ENCODE measurements at places on chromosomes 3 and 15. TPM values are rescaled to one million over a fixed set of nuclear protein-coding genes. Genes with fewer than 3 reads are reported as not detected.
A peak's percentile ranks its signal among the peaks of the same experiment; 100 is the strongest.

The ACKR2 gene
- total RNA-seq = 19.3 TPM

The B3GALNT1 gene
- total RNA-seq = 1.0 TPM

- DNase-seq = peak; percentile 62
Observed at GRCh38 chr15:45205192-45205591, 17.4 kb upstream of the SHF start.

GRCh38 chr15:39720621-39721611 is 61.7 kb downstream of the FSIP1 start:
- DNase-seq = no peak

DNA sequence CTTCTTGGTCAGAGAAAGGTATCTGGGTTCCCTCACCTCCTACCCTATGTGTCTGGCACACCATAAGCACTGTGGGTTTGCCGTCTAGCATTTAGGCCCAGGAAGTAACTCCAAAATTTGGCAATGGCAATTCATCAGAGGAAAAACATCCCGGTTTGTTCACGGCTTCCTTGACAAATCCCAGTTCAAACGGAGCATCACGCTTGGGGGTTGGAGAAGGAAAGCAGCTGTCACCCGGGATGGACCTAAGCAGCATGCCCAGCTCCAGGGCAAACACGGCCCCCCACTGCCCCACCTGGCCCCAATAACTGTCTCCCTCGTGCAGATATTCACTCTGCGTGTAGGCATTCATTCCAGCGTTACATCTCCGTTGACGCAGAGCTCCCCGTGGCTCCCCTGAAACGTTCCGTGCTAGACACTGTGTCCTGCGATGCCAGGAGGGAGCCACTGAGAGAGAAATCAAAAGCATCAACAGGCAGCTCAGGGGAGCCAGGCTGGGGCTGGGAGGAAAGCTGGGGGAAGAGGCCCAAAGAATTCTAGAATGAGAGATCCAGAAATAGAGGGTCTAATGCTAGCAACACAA is 41.4 kb downstream of the NTRK3 start:
- no peak for DNase-seq

GRCh38 chr3:98884675-98885371 is 16.7 kb downstream of the DCBLD2 start:
- no peak for DNase-seq

DNA sequence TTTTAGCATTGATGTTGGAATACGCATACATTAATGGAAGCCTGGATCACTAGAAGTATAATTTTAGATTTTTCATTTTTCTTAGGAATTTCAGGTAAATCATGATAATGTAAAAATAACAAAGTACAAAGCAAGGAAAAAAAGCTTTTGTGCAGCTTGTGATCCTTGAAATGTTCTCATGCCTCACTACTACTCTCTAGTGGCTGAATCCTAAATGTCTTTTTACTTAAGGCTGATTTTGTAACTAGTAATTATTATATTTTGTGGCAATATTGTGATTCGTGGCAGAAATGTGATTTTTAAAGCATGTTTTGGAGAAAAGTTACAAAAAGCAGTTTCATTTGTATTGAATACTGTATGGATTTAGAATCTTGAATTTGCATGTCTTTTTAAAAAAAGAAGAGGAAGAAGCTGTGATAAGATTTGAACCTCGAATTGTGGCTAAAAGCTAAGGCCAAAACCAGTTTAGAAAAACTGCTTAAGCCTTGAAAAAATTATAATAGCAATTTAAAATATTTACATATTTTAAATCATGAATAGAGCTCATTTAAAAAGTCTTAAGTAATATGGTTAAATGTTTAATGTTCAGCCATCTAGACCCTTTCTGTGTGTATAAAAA is 39.0 kb downstream of the U2SURP start:
- DNase-seq = no peak

DNA sequence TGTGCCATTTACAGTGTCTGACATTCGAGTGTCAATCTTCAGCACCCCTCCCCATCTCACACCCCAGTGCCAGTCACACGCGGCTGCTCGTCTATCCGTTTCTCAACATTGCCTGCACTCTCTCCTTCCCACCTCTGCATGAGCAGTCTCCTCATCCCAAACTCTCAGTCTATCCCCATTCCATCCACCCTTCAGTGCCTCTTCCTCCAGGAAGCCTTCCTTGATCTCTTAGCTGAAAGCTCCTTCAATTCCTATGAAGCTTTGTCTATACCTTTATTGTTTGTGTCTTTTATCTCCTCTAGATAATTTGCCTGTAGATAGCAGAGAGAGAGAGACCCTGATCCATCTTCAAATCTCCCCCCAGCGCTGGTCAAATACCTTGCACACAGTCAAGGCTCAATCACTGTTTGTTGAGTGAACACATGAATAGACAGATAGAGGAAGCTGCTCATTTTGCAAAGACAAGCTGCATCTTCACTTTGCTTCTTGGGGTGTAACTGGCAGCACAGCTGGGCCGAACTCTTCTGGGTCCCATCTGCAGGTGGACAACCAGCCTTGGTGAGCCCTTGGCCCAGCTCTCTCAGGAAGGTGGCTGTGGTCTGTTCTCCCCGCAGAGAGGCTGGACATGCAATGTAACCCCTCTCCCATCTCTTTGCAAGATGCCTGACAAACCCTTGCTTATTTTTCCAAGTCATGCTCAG is 52.8 kb downstream of the ITGA11 start:
- peak; percentile 27 for DNase-seq

The WNT7A gene
- not detected for total RNA-seq

GRCh38 chr3:137343283-137343682 is 385.5 kb downstream of the IL20RB start:
- no peak for DNase-seq

DNA sequence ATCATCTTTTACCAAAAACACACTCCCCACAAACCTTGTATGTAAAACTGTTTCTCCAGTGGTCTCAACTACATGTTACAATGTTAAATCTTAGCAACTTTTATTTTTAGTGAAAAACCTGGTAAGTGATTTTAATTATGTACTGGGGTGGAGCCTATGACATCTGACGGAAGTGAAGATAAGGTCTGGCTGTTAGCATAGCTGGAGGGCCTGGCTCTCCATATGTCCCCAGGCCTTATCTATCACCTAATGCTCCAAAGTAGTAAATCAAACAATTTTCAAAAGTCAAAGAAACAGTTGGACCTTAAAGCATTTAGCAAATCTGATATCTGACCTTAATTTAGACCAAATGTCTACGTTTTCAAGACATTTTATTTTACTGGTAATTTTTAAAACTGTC is 173.6 kb upstream of the SMAD3 start:
- DNase-seq = no peak

DNA sequence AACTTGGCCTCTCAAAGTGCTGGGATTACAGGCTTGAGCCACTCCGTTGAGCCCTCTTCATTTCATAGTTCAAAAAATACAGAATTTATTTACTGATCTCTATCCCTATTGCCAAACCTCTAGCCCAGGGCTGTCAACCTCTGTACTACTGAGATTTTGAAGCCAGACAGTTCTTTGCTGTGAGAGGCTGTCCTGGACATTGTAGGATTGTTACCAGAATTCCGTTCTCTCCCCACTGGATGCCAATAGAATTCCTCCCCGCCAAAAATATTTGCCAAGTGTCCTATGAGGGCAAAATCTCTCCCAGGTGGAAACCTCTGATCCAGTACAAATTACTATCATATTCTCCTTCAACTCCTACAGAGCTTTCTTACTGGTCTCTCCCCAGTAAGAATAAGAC is 29.6 kb upstream of the ADAMTS9 start:
- no peak for DNase-seq

DNA sequence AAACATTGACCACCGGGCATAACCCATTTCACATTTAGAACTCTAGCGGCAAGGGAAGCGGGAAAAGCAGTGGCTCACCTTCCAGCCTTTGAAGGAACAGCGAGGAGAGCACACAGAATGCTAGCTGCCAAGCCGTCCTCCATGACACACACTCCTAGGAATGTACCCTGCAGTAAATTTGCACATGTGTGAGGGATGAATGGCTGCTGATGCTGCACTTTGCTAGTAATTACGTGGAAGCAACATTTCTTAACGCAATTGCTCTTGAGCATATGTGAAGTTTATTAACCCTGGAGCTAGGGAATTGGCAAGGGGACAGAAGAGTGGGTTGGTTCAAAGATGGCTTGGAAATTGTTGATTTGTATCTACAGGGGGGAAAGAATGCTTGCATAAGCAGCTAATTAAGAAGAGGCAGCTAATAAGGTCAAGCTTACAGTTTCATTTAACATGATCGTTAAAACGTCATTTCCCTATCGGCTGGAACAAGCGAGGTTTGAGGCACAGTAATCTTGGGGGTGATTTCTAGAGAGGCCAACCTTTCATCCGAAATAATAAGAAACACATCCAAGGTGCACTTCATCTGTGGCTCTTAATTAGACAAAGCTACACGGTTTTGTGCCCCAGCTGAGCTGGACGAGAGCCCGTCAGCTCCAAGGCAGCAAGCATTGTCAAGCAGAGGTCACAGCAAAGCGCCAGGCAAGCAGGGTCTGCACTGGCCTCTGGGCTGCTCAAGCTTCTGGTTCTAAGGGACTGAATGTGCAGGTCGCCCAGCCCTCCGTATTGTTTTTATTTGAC is 123.4 kb downstream of the CHSY1 start:
- no peak for DNase-seq

DNA sequence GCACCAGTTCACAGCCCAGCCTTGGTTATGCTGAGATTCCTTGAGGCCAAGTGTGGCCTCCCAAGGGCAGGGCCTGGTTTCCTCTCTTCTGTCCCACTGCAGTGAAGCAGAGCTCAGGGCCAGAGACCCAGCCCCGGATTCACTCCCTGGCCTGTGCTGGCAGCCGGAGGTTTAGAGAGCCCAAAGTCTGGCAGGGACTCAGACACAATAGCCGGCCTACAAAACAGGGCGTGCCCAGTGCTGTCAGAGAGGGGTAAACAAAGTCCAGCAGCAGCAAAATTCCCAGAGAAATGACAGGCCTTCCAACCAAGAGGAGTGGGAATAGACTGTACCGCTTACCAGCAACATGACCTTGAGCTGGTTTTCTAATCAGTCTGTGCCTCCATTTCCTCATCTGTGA is 14.0 kb downstream of the VIPR1 start:
- DNase-seq = no peak

DNA sequence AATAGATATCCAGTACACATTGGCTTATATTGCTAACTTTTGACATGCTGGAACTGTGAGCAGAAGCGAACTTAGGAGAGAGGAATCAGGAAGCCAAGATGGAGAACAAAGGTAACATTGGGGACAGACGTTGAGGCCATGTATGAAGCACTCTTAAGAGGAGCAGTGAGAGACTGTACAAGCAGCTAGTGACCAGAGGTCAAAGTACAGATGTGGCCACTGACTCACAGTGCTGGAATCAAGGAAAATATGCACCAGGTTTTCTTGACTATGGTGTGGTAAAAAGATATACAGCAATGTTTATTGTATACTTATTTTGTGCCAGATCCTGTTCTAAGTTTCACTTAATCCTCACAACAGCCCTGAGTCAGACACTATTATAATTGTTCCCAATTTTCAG is 2.0 kb upstream of the IL20RB start:
- no peak for DNase-seq

The RFTN1 gene
- 4.4 TPM for total RNA-seq

DNA sequence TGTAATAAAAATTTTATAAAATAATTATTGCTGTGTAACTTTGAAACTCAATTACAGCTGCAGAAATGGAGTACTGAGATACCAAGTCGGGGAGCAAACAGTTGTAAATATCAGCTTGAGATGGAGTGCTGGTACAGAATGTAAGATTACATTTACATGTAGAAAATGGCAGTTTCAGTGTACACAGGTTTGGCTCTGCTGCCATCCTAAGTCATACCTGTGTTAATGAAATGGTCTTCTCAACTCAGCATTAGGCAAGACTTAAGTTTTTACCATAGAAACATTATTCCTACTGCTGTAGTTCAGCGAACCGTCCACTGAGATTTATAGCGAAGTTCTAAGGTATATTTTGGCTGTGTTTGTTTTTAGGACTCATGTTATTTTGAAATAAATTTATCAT is 110.1 kb upstream of the TBL1XR1 start:
- no peak for DNase-seq

- DNase-seq = no peak
Observed at GRCh38 chr15:83100097-83100646, 7.3 kb upstream of the TM6SF1 start.

The GXYLT2 gene
- 0.98 TPM for total RNA-seq

The CDV3 gene
- 64.0 TPM for total RNA-seq

DNA sequence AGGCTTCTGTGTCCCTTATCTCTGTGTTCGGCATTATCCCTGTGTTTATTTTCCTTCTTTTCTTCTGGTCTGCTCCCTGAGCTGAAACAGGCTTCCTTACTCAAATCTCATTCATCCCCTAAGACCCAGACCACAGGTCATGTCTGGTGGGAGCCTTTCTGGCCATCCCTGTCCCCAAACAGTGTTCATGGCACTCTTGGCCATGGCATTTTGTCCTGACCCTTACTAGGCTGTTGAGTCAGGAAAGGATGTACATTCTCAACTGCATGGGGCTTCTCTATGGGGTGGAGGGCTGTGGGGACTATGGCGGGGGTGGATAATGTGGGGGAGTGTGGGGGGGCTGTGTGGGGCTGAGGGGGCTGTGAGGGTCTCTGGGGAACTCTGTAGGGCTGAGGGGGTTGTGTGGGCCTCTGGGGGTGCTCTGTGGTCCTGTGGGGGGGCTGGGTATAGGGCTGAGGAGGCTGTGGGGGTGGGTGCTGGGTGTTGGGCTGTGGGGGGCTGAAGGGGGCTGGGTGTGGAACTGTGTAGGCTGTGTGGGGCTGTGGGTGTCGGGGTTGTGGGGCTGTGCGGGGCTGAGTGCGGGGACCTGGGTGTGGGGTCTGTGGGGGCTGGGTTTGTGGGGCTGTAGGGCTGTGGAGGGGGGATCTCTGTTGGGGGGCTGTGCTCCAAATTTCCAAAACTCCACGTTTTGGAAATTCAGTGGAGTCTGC is 64.3 kb downstream of the KLF13 start:
- no peak for DNase-seq

The LYZL4 gene
- total RNA-seq = not detected

GRCh38 chr3:38028621-38029361 is 651 bp downstream of the PLCD1 start:
- no peak for DNase-seq

GRCh38 chr3:17478673-17479072 is 263.8 kb downstream of the TBC1D5 start:
- no peak for DNase-seq

The ARL8B gene
- total RNA-seq = 36.2 TPM

DNA sequence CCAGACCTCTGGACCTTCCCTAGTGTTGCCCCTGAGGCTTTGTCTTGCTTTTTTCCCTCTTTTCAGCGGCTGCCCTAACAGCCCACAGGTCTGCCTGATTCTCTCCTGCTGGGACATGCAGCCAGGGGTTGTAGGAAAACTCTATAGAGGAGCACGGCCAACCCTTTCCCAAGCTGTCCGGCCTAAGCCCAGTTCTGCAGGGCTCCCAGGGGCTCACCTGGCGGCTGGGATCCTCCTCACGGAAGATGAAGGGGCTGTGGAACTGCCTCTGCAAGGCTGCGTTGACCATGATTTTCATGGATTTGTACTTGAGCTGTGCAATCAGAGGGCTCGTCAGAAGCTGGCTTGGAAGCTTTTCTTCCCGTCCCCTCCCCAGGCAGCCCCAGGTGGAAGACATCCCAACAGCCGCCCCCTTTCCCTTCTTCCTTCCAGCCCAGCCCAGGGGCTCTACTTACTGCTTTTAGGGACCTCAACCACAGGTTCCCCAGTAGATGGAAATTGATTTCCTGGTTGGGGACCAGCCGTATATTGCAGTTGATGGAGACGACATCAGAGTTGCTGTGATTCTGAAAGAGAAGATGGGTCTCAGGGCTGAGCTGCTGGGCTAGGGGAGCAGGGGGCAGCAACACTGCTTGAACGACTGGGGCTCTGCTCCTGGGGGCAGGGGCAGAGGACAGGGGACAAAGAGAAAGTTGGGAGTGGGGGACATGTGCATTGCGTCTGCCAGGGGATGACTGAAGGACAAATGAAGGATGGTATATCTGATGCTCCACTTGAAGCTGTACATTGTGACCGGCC is 29.8 kb downstream of the FEM1B start:
- peak; percentile 27 for DNase-seq

Measured in liver (tissue), 10 donors.